Esophagus mucosa (tissue), 1 donor: ENCODE measurements at places on chromosomes 7 and 10.
A peak's percentile ranks its signal among the peaks of the same experiment; 100 is the strongest.

GRCh38 chr10:123703195-123703790, 37.1 kb downstream of the GPR26 start:
- ATAC-seq, result no peak

GRCh38 chr10:30182191-30183054, 123.0 kb upstream of the JCAD start:
- ATAC-seq, result peak; percentile 44

DNA sequence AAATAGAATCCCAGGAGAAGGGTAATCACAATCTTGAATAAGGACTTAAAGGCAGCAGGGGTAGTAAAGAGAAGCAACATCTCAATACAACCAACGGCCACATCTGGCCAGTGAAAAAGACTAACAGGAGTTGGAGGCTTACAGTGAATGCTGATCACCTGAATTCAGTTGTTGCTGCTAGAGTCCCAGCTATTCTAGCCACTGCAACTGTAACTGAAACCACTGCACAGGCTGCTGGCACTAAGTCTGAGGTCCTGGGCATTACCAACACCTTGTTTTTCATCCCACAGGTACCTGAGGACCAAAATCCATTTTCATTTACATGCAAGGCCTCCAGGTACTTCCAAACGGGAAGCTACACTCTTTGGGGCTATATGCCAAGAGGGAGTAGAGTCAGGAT, 44.4 kb downstream of the TPK1 start:
- no peak for ATAC-seq

GRCh38 chr10:14235566-14236195, 95.0 kb downstream of the FRMD4A start:
- no peak for ATAC-seq

DNA sequence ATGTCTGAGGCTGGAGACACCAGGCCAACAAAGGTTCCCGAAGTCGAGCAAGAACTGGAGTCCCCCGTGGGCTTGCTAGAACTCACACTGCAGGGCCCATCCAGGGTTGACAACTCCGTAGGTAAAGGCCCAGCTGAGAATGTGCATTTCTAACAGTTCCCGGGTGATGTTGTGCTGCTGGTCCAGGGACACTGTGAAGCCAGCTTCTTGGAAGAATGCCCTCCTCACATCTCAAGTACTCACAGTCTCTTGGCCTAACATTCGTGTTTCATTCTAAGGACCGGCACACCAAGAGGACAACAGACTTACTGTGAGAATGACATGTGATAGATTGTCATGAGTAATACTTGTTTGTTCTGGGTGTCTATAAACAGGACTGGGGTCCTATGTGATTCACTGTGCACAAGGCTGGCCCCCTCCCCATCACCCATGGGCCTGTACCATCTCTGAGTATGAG, 682.3 kb upstream of the IGFBP3 start:
- no peak for ATAC-seq

DNA sequence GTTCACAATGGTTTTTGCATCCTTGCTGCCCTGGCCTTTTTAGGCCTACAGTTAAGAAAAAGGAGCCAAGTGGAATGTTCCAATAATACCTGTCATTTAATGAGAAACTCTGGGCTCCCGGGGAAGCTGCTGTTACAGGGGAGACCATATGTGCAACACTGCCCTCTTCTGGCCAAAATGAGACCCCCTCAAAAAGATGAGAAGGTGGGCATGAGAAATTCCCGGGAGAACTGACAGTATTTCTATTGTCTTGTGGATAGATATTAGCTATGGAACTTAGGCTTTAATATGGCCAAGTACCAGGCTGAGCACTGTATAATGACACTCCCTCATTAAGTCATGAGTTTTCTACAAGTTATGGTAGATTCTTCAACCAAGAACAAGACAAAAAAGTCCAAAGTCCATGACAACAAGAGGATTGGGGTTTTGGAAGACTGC, 99.4 kb downstream of the CCDC3 start:
- peak; percentile 32 for ATAC-seq

DNA sequence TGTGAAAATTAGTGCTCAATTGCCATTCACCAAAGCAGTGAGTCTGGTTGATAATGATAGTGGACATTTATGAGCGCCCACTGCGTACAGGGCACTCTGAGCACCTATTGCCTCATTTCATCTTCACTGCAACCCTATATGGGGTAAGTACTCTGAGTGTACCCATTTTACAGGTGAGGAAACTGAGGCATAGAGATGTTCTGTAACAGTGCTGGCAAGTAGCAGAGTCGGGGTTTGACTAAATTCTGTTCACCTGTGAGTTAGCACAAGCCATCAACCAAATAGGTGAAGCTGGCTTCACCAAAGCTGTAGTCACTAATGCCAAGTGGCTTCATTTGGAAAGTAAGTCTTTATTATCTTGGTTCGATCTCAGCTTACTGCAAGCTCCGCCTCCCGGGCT, 135.8 kb downstream of the SPAG6 start:
- no peak for ATAC-seq

GRCh38 chr10:34319197-34319846, 495.8 kb downstream of the PARD3 start:
- peak; percentile 99 for ATAC-seq

DNA sequence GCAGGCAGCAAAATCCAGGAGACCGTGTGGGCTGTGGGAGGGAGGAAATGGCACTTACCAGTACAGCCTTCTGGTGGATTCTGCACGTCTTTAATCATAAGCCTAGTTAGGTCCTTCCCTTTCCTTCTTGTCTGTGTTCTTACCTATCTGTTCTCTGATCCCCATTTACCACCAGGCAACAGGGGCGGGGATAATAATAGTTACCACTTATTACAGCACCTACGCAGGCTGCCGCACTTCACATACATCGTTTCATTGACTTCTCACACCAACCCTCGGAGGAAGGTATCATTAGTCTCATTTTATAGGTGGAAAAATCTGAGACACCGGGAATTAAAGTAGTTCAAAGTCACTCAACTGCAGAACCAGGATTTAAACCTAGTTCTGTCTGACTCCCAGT, 4.5 kb upstream of the EPHA1 start:
- no peak for ATAC-seq

GRCh38 chr7:157713591-157713990, 376.8 kb downstream of the DNAJB6 start:
- no peak for ATAC-seq

DNA sequence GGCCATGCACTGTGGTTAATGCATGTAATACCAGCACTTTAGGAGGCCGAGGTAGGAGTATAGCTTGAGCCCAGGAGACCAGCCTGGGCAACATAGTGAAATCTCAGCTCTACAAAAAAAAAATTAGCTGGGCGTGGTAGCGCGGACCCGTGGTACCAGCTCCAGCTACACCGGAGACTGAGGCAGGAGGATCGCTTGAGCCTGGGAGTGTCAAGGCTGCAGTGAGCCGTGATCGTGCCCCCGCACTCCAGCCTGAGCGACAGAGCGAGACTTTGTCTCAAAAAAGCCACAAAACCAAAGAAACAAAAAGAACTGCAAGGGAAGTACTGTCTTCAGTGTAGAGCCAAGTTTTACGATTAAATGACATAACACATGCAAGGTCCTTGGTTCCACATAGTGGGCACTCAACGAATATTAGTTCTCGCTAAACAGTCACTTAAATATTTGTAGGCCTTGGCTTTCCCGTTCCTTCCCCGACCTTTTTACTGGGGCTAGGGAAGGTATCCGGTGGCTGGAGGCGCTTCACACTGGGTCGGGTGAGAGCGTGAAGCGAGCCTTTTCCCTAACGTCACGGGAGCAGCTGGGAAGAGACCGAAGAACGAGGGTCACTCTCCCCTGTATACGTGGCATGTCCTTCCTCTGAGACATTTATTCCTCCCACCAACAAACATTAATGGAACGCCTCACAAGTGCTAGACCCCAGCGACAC, 993 bp upstream of the SND1 start:
- no peak for ATAC-seq

DNA sequence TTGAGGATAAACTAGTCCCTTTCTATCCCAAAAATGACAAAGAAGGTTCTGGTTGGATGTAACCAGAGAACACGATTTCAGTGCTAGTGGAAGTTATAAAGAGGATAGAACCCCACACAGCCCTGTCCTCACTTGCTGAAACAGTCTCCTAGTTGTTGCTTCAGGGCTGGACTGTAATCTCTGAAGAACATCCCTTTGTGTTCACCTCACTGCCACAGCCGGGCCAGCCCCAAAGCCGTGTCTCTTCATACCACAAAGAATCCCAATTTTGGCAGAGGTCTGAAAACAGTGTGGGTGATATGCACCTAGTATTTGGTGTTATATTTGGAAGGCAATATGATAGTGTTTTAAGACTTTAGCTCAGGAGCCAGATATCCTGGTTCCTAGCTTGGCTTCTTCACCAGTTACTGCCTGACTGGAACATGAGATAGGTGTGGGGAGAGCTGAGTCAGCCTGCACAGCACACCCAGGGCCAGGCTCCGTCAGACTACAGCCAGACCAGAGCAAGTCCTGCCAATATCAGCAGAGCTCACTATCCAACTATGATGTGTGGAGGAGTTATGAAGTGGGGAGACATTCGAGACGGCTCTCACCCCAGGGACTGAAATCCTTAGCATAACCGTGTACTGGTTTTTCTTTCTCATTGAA, 21.2 kb downstream of the CYP3A4 start:
- peak; percentile 97 for ATAC-seq

DNA sequence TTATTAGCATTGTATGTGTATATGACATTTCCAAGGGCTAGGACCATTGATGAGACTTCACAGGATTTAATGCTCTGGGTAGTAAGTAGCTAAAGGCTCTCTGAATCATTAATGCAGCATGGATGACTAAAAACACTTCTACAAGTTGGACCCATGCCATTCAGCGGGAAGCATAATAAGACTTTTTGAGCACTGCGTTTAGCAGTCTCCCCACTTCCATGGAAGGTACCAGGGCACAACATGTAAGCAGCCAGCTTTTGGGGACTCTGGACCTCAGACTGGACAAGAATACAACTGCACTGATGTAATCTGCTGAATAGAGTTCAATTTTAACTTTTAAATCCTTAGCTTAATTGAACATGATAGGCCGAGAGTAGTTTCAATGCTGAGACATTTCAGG, 191.7 kb upstream of the IMMP2L start:
- ATAC-seq, result no peak

DNA sequence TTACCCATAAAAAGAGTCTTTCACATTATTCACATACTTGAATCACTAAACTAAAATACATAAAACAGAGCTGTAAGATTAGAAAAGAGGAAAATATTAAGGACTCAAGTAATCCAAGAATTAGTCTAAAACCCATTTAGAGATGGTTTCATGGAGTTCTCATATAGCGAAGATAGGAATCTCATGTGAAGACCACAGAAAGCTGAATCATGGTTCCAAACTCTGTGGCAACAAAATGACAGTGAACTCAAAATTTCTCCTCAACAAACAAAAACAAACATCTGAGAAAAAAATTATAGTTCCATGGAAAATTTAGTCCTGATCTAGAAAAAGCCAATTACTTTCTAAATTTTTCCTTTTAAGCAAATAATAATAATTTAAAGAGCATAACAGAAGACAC, 34.6 kb downstream of the BAZ1B start:
- no peak for ATAC-seq

DNA sequence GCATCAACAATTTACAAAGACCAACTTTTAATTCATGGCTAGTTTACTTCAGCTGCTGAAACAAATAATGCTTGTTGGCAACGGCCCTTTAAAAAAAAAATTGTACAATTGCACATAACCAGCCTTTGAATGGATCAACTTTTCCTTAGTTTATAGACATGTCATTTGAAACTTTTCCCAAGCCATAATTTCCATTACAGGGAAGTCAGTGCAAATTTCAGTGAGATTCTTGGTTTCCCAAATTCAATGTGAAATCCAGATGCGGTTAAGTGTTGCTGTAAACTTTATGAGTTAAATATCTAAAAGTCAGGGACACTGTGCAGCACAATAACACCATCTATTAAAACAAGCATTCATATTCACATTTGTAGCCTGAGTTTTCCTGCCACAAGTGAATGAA, 182.2 kb downstream of the JAZF1 start:
- no peak for ATAC-seq

DNA sequence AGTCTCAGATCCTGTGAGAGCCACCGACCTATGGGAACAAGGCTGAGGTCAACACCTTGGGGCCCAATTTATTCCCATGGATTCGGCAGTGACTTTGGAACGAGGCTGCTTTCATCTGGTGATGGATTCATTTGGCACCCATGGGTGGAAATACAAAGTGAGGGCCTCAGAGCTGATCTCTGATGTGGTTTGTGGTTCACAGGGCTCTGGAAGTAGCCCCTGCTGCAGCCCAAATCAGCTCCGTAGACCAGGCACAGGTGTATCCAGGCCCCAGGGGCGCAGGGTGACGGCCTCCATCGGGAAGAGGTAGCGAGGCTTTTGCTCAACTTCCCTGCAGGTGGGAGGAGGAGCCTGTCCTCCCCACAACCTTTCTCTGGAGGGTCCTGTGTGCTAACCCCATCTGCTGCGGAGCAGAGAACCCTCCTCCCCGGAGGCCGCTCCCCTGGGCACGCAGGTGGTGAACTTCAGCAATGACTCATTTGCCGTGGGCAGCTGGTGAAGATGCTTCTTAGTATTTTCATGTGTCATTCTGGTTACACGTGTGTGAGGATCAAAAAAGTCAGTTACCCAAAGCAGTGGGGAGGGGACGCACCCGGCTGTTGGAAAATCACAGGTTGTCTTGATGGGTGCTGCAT, 7.5 kb upstream of the JAKMIP3 start:
- ATAC-seq, result no peak

DNA sequence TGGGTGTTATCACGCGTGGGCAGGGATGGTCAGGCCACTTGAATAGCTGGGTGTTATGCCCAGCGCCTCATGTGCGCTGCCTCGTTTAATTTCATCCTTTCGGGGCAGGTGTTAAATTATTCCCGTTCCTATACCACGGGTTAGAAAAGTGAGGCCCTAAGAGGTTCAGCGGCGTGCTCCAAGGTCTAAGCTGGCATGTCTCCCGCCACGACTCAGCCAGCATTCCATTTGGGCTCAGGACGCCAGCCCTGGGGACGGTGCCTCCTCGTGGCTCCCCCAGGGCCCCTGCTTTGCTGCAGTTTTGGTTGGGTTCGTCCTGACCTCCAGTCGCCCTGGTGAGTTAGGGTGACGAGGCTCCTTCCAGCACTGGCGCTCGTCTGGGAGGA, 124.5 kb downstream of the TRRAP start:
- no peak for ATAC-seq

- ATAC-seq, result no peak
Measured at GRCh38 chr7:14483663-14484062, 418.9 kb downstream of the DGKB start.

- no peak for ATAC-seq
Measured at GRCh38 chr10:77305650-77306632, 331.7 kb downstream of the KCNMA1 start.

DNA sequence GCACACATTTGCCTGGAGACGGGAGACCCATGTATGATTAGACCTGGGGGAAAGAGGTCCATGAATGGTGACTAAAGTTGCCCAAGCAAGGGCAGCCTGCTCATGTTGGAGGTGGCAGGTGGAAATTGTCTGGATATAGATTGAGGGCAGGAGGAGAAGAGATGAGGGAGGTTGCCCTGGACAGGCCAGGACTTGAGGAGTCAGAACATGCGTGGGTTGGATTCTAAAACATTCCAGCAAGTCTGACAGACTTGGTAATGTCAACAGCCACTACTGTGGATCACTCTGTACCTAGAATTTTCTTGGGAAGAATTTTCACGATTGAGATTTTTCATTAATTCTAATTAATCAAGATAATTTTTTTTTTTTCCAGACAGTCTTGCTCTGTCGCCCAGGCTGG, 19.1 kb upstream of the SVOPL start:
- ATAC-seq, result peak; percentile 60
